ENCODE measurements at places on chromosomes 4 and X.
A peak's percentile ranks its signal among the peaks of the same experiment; 100 is the strongest.

DNA sequence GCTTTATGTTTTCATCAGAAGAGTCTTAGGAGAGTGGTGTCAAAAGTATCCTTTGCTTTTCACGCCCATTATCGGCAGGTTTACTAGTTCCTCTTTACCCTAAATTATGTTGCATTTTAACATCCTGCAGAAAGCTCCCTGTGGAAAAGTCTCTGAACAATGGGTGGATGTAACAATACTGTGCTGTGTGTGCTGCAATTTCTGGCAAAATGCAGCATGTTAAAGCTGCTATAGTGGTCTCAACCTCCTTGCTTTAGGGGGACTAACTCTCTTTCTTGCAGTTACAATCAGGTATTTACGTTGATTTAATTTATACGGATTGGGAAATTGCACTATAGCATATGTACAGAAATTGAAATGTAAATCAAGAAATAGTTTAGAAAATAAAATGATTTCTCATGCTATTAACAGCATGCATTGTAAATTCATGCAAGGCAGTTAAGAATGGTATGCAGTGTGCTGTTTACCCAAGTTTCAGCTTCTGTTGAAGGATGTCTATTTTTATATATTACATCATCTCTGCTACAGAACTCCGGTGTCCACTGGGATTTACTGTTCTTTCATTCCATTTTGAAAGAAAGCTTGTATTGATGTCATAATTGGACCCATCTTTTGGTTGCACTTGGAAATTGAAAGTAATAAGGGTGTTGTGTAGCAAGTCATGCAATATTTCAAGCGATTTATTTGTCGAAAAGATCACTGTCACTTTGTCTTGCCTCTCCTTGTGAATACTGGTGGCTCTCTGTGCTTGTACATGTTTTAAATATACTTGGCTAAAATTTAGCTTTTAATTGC, 145.7 kb downstream of the RAPGEF2 start:
- peak; percentile 35 for DNase-seq

- DNase-seq: no peak
Measured at GRCh38 chrX:100591256-100592051, 6.7 kb downstream of the TNMD start.

GRCh38 chr4:6331018-6331417, 61.4 kb downstream of the WFS1 start:
- DNase-seq: no peak

DNA sequence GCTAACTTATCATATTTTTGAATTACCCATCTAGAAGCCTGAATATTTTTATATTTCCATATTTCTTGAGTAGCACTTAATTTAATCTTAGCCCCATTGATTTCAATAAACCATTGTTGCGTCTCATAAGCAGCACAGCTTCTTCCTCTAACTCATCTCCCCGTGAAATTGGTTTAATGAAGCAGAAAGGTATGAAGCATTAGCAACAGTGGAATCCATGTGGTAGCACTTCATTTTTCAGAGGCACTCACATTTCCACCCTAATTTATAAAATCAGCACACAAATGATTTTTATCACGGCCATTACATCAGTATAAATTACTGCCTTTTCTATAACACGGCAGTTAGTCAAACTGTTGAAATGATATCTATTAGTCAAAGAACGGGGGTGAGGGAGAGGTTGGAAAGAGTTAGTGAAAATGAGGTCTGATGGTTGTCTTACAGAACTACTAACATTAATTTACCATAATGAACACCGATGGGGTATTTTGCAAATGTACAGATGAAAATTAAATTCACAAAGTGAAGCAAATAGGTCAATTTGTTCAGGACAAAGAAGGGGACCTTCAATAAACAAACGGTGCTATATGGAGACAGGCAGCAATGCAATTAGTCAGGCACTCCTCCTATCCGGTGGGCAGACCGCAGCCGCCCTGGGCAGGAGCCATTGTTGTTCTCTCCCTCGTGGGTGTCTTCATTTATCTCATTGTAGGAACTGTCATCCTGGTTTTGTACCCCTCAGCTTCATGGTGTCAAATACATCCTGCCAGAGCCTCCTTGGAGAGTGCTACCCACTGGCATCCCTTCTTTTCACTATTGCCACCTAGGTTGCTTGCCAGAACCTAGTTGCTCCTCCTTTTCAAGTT, 205.7 kb downstream of the SOX3 start:
- no peak for DNase-seq

GRCh38 chr4:1746265-1746691, 25.0 kb downstream of the TACC3 start:
- no peak for DNase-seq

DNA sequence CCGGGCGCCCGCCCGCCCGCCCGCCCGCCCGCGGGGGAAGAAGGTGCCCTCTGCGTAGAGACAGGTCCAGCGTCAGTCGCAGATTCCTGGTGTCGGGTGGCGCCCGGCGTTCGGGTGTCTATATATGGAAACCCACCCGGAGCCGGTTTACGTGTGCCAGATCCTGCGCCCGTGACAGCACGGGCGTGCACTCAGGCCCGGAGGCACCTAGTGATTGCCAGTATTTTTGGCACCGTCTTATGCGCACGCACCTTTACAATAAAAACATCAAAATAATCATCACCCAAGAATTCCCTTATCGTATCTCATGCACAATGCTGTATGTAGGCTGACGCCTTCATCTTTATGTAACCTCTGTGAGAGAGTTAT, 519 bp downstream of the SLC25A4 start:
- DNase-seq: no peak

DNA sequence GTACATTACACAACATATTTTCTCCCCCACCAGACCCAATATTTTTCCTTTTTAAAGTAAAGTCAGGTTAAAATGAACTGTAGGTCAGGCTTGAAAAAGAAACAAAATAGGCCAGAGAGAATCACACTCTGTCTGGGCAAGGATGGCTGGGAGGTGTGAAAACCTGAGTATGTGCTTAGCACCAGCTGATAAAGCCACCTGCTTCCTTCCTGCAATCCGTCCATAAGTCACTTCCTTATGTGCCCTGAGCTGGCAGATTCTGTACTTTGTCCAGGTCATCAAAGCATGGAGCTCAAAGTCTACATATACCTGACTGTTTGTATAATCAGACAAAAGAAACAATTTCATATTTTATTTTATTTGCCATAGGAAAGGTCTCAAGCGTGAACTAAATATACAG, 37.7 kb downstream of the ANTXR2 start:
- DNase-seq: no peak

- no peak for DNase-seq
Measured at GRCh38 chrX:134246282-134246681, 9.3 kb downstream of the CCDC160 start.

DNA sequence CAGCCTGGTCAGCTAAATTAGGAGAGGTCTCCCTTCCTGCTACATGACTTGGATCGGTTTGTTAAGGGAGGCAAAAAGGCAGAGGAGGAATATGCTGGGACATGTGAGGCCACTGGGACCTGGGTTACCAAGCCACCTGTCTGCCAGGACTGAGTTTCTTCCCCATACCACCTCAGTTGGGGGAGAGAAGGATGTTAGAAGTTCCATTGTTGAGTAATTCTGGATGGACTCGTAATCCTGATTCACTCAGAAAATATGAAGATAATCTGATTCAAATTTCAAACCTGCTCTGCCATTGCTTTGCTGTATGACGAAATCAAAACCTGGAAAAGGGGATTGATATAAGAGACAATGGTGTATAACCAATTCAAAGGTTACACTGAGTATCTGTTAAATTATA, 97.4 kb upstream of the S100G start:
- DNase-seq: no peak

GRCh38 chrX:119481323-119481801, 13.1 kb downstream of the SLC25A5 start:
- no peak for DNase-seq

- no peak for DNase-seq
Measured at GRCh38 chr4:174579421-174579820, 57.1 kb upstream of the HPGD start.

GRCh38 chr4:4270529-4270928, 19.4 kb downstream of the LYAR start:
- DNase-seq: no peak

- DNase-seq: peak; percentile 28
Measured at GRCh38 chrX:9614016-9614415, 149.2 kb downstream of the TBL1X start.

GRCh38 chr4:83771113-83771705, 235.3 kb downstream of the GPAT3 start:
- DNase-seq: peak; percentile 13

DNA sequence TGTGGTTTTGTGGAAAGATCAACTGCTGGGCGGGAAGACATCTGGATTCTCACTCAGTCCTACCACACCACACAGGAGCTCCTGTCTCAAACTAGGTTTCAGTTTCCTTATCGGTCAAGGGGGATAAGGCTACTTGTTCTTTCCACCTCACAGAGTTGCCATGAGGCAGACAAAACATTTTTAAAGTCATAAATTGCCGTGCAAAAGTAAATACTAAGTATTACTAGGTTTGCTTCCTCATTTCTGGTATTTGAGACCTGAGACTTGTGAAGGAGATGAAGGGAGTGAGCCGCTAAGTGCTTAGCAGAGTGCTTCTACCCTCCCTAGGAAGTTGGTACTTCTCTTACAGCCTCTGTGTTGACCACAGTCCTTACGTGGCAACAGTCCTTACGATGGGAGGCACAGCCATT, 1.5 kb downstream of the LAP3 start:
- DNase-seq: no peak

All from GM04503 (cell line).